ENCODE measurements at places on chromosomes 1 and 21.

DNA sequence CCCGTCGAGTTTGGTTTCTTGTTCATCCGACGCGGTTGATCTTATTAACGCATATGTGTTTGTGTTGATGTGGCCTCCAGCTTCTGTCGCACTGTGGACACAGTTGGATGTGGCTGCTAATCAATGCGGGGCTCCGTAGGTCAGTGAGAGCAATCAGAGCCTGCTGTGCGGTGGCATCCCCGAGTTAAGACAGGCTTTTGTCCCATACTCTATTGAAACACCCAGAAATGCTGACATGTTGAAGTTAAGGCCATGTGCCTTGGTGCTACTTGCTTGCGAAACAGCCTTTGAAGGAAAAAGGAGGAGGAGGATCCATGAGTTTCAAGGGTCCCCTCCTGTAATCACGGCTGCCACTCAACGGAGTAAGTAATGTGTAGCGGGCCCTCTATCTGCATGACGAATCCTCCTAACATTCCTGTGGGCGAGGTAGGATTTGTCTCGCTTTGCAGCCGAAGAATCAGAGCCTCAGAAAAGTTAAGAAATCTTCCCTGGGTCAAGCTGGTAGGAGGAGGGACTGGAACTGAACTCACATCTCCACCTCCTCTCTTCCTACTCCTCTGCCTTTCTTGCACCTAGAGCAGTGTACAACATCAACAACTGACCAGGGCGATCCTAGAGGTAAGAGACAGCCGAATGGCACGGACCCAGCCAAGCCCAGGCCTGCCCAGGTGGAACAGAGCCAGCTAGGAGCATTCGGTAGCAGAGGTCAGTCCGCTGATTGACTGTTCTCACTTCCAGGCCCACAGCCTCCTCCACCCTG, 19.5 kb downstream of the PDE9A start:
- DNase-seq, result no peak

- DNase-seq, result no peak
Measured at GRCh38 chr1:17789926-17790325, 34.8 kb downstream of the ACTL8 start.

DNA sequence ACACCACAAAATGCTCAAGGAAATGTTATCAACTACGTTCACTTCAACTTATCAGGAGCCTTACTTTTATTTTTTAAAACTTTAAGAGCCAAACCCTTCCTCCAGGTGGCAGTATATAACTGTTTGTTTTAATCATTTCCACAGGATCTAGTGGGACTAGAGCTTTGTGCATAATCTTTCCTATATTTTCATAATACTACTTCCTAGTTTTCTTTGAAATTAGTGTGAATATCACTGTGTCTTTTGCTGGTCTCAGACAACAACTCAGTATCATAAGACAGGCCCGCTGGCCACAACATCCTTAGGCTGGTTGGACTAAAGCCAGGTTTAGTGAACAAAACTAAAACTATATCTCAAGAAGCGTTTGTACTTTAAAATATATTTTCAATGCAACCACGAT, 145.5 kb downstream of the TIAM1 start:
- no peak for DNase-seq

- no peak for DNase-seq
Measured at GRCh38 chr1:152981146-152981871, 2.6 kb upstream of the SPRR1A start.

Measured in stimulated activated CD4-positive, alpha-beta T cell treated with anti-CD3 and anti-CD28 coated beads, Interleukin-1b, Interleukin-23, amount 100 ng/mL, for 1 hour (primary cell).